8988T (cell line): ENCODE measurements at places on chromosomes 16 and 17.

DNA sequence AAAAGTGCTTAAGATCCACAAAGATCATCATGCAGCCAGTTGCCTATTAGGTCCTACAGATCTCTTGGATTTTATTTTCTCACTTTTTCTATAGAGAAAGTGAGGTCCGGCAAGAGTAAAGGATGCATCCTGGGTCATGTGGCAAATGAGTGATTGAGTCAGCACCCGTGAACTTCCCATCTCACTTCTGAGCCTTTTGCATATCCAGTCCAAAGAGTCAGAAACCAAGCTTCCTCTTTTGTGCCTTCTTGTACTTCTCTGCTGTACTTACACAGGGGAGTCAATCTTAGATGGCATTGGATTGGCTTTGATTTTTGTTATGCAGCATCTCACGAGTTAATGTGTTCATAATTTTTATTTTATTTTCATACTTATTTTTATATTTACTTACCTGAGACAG lies 114.2 kb upstream of the IRX5 start:
- DNase-seq: no peak

- no peak for DNase-seq
Measured at GRCh38 chr16:66278111-66278531, 88.4 kb upstream of the CDH5 start.

DNA sequence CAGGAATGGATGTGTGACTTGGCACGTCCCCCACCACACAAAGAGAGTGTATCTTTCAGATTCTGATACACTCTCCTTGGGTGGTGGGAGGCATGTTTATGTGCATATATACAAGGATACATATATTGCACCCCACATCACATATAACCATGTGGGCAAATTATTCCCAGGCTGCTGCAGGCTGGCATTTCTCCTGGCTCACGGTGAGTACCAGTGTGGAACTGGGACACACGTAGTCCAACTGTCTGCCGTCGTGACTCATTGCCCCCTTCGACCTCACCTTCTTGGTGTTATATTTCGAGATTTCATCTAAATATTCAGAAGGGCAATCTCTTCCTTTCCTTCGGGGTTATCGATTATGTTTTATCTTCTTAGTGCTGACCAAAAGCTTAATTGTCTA lies 24.4 kb downstream of the ARHGAP44 start:
- no peak for DNase-seq

- DNase-seq: no peak
Measured at GRCh38 chr16:52456368-52456767, 90.6 kb downstream of the TOX3 start.

DNA sequence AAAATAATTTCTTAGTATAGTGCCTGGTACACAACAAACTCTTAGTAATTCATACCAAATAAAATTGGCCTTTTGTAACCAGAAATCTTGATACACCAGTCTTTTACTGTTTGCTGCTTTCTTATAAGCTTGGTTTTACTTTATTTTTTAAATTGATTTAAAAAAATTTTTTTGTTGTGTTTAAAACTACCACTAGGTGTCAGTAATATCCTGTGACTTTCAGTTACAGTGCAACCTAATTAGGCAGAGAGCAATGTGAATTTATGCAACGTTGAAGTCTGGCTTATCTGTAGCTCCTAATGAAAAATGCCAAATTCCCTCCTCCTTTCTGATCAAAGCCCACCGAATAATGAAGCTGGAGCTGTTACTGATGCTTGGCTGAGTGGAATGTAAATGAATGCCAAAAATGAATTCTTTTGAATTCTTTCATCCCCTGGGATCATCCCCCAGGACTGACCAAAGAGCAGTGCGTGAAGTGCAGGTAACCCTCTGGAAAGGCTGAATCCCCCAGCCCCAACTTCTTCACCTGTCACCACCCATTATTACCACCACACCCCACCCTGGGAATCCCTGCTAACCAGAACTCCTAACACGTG lies 3.8 kb downstream of the ERCC4 start:
- DNase-seq: no peak

GRCh38 chr16:28267356-28267755 lies 25.0 kb upstream of the SBK1 start:
- no peak for DNase-seq

- peak; percentile 20 for DNase-seq
Measured at GRCh38 chr16:57528499-57529390, 7.6 kb downstream of the CCDC102A start.

DNA sequence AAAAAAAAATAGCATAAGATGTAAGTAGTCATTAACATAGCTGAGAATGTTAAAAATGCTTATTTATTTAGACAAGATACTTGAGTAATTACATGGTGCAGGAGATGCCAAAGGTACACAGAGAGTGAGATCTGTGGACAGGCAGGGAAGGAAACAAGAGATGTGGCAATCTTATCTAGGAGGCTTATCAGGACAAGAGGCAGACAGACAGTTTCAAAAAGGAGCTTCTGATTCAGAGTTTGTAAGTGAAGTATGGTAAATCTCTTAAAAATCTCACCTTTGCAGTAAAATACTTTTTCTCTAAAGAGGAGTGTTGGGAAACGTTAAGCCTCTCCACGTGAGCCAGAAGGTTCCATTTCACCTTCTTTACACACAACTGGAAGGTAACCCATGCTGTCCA lies 19.9 kb upstream of the GHDC start:
- no peak for DNase-seq

DNA sequence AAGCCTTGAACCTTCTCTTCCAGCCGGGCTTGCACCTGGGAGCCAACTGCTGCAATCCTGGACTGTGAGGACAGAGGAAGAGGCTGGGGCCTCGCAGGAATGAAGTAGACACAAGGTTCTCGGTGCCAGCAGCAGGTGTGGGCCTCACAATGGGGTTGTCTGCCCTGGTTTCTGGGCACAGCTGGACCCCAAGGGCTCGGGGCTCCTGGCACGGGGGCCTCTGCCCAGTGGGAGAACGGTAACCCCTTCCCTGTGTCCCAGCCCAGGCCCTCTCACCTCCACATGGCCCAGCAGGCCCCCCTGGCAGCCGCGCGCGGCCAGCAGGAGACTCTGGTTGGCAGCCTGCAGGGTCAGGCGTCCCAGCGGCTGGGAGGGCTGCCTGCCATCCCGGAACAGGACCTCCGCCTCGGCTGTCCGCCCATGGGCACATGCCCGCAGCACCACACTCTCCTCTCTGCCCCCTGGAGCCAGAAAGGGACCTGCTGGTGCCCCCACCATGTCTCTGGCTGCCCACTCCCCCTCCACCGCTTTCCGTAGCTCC lies 46.9 kb downstream of the RMI2 start:
- DNase-seq: no peak

GRCh38 chr16:22357635-22357971 lies 16.8 kb downstream of the CDR2 start:
- DNase-seq: no peak

DNA sequence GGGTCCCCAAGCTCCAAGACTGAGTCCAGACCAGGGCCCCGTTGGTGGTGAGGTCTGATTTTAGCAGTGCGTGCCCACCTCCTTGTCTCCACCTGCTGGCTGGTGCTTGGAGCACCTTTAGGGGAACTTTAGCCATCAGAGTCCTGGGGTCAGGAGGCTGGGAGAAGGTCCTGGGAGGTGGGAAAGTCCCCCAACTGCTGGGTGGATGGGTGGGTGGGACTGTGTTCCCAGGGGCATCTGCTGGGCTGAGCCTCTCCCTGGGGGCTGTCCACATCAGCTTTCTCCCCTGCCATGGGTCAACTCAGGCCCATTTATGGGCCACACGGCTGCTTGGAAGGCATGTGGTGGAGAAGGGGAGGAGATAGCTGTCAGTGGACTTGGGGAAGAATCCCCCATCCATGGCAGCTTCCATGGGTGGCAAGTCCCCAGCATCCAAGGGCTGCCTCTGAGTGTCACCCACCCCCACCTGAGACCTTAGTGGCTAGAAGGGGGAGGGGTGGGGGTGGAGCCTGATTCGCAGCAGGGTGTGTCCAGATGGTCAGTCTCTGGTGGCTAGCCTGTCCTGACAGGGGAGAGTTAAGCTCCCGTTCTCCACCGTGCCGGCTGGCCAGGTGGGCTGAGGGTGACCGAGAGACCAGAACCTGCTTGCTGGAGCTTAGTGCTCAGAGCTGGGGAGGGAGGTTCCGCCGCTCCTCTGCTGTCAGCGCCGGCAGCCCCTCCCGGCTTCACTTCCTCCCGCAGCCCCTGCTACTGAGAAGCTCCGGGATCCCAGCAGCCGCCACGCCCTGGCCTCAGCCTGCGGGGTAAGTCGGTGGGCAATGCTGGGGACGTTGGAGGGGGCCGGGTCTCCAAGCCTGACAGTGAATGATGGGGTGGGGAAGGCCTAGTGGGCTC lies at the start of gene TRPV2:
Gene TRPV2 (plus strand): TSS at position 541 of the 894 bp plus-strand sequence. CDS start 2,098 bp downstream, outside the sequence.
- DNase-seq: peak; percentile 57

- DNase-seq: no peak
Measured at GRCh38 chr16:86794216-86794864, 216.0 kb downstream of the FOXL1 start.

- no peak for DNase-seq
Measured at GRCh38 chr16:75042426-75043174, 43.8 kb downstream of the ZNRF1 start.

DNA sequence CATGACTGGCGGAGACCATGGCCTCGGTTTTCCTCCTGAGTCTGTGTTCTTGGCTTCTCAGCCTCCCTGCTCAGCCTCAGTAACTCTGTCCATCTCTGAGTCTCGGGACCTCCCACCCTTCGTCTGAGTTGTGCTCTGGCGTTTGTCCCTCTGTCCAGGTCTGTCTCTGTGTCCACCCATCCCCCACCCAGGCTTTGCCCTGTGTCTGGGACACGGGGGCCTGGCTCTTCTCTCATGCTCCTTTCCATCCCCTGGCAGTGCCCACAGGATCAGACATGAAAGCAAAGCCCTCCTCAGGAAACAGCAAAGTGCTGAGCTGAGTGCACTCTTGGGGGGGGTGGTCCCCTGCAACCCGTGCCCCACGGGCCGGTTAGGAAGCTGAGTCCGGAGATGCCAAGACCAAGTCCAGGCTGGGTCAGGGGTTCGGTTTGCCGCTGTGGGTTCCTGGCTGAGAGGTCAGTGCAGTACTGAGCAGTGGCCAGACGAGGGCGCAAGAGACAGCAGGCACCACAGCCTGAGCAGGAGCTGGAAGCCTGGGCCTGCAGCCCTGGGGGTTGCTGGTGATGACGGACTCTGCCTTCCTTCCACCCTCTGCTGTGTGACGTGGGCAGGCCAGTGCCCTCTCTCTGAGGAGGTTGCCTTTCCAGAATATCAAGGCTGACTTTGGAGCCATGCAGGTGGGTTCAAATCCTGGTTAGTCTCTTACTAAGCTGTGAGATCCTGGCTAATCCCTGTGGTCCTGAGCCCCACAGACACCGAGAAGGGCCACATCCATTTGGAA lies 2.5 kb downstream of the P2RX1 start:
- DNase-seq: peak; percentile 79

DNA sequence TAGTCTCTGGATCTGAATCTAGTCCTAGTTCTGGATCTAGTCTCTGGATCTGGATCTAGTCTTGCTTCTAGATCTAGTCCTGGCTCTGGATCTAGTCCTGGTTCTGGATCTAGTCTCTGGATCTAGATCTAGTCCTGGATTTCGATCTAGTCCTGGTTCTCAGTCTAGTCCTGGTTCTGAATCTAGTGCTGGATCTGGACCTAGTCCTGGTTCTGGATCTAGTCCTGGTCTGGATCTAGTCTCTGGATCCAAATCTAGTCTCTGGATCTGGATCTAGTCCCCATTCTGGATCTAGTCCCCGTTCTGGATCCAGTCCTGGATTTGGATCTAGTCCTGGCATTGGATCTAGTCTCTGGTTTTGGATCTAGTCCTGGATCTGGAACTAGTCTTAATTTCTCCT lies 29.9 kb upstream of the VAT1L start:
- DNase-seq: no peak

DNA sequence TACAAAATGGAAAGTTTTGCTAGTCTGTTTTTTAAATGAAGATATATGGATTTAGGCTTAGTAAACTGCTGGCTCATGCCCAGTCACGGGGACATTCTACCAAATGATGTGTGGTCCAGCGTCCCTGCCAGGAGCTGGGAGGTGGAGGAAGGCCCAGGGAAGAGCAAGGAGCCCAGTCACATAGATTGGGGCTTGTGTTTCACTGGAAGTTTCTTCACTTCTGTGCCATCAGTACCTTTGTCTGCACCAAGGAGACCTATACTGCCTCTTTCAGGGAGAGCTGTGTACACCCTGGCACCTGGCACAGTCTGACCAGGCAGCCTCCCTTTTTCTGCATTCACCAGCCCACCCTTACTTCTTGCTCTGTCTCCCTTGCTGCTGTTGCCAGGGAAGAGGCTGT lies 32.6 kb upstream of the ERN1 start:
- DNase-seq: no peak

DNA sequence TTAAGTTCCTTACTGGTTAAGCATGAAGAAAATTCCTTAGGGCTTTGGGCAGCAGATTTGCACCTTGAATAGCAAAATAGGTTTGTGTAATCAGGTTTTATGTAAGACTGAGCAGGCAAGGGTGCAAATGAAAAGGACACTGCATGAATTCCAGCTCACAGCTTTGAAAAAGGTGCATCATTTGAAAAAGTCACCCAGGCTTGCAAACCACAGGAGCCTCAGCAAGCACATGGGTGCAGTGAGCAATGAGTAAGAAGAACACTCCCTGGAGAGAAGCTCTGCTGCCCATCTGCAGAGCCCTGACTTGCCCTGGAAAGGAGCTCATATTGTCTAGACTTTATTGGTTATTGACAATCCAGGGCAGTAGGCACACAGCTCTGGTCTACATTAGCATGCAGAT lies 165.6 kb upstream of the KCNJ16 start:
- DNase-seq: no peak

DNA sequence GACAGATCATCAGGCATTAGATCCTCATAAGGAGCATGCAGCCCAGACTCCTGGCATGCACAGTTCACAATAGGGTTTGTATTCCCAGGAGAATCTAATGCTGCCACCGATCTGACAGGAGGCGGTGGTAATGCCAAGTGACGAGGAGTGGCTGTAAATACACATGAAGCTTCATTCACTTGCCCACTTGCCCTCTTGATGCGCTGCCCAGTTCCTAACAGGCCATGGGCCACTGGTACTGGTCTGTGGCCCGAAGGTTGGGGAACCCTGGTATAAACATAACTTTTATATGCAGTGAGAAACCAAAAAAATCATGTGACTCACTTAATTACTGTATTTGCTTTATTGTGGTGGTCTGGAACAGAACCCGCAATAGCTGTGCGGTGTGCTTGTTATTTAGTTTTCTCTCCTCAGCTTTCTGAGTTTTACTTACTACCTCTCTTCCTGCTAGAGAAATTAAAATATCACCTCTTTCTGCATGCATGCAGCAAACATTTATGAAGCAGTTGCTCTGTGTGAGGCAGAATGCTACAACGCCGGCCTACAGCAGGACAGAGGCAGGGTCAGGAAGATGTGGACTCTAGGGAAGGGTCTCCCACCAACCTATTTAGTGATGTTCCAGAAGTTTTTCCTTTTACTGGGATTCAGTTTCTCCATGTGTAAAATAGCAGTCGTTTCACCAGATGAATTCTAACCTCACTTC lies 151.3 kb downstream of the MAF start:
- DNase-seq: no peak

DNA sequence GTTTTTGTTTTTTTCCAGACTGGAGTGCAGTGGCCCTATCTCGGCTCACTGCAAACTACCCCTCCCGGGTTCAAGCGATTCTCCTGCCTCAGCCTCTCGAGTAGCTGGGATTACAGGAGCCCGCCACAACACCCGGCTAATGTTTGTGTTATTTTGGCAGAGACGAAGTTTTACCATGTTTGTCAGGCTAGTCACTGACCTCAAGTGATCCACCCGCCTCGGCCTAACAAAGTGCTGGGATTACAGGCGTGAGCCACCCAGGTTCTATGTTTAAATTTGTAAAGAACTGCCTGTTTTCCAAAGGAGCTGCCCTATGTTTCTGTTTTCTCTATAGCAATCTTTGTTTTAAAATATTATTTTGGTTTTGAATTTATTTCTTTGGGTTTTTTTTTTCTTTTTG lies 13.8 kb upstream of the C16orf87 start:
- DNase-seq: no peak

- DNase-seq: no peak
Measured at GRCh38 chr17:20203018-20203417, 193.9 kb downstream of the SPECC1 start.
